ENCODE measurements at places on chromosomes 1 and 21.

GRCh38 chr1:181817091-181817490 is 244.4 kb downstream of the ZNF648 start:
- DNase-seq: no peak

DNA sequence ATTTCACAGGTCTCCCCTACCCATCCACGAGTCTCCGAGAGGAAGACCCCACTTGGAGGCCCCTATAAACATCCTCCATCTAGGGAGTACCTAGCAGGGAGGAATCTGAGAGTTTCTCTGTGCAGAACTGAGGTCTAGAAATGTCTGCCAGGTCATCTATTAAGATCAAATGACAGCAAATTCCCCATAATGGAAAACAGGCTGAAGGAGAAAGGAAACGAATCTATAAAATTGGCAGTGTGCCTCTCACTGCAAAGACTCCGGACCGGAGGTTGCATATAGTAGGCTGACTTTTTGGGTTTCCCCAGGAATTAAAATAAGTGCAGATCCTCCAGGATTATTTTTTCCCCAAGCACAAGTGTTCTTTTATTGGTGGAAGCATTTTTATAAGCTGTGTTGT is 57.7 kb downstream of the NMNAT2 start:
- no peak for DNase-seq

DNA sequence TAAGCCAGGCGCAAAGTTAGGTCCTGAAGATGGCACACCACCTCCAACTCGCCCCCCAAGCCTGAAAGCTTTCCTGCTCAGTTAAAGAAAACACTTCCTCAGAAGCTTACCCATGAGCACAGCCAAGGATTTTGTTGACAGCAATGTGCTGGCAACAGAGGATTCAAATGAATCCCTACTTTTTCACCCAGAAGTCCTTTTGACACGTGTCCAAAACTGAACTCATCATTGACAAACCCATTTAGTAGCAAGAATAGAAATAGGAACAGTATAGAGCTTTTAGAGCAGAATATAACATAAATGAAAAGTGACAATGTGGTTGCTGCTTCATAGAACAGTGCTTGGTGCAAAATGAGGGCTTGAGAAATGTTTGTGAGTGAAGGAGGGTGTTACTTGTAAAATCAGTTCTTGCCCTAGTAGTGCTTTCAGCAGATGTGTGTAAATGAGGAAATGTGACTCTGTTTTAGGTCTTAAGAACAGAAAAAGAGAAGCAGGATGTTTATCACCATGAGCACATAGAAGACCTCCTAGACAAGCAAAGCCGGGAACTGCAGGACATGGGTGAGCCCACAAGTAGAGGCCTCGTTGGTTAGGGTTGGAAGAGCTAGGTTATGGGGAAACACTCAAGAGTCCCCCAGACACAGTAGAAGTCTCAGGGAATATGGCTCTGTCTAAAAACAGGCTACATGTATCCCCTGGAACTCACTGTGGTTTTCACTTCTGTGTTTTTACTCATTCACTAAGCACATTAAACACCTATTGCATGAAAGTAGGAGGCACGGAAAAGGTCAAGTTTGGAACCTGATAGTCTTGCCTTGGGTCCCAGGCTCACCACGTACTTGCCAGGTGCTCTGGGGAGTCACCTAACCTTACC is 48.6 kb upstream of the TMEM125 start:
- no peak for DNase-seq

GRCh38 chr1:171912509-171913175 is 71.3 kb downstream of the DNM3 start:
- DNase-seq: no peak

DNA sequence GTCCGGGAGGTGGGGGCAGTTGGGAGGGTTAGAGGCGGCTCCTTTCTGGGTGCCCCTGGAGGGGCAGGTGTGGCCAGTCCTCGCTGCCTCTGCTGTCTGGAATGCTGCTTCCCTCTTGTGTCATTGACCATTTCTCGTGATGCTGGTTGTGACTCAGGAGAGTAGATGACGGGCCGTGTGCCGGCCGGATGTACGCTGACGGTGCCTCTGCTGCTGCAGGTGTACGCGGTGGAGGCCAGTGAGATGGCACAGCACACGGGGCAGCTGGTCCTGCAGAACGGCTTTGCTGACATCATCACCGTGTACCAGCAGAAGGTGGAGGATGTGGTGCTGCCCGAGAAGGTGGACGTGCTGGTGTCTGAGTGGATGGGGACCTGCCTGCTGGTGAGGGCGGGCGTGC is 13.9 kb downstream of the PRMT2 start:
- no peak for DNase-seq

GRCh38 chr1:175470591-175470990 is 272.8 kb downstream of the TNR start:
- no peak for DNase-seq

GRCh38 chr21:25640202-25640942 is 1.3 kb downstream of the JAM2 start:
- DNase-seq: peak; percentile 55

GRCh38 chr1:92949937-92950817 is 11.1 kb downstream of the DIPK1A start:
- DNase-seq: no peak

DNA sequence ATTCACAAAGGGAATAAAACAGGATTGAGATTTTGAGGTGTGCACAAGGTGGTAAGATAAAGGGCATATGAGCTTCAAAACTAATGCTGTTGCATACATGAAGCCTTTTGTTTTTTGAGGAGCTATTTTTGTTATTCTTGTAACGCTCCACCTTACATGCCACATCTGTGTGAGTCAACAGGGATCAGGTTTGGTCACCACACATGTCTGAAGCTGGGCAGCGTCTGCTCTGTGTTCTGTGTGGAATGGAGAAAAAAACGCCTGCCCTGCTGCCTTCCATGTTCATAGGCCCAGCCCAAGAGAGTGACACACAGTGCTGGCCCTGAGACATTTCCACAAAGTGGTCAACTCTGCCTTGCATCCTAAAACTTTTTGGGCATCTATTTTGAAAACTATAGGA is 67.7 kb downstream of the MPZL1 start:
- DNase-seq: no peak

- no peak for DNase-seq
Measured at GRCh38 chr1:16183179-16183578, 27.3 kb upstream of the EPHA2 start.

DNA sequence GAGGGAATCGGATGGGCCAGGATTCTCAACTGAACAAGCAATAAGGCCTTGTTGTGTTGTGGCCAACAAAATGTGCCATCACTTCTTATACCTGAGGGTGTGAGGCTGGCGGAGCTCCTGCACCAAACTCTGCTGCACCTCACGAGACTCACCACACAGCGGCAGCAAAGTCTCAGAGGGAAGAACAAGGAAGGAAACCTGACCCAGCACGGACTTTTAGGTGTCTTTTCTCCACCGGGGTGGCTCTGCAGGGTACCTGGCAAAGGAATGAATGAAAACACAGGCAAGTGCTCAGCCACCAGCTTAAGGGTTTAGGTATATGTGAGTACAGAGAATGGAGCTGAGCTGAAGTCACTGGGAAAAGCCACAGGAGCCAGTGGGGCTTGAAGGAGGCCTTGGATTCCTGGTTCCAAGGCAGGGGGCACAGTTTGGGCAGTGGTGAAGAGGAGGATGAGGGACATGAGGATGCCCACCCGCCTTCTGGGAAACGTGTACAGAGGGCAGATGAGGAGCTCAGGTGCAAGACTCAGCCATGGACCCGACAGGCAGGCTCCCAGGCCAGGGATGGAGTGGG is 31.1 kb upstream of the HSD3B1 start:
- DNase-seq: peak; percentile 88

DNA sequence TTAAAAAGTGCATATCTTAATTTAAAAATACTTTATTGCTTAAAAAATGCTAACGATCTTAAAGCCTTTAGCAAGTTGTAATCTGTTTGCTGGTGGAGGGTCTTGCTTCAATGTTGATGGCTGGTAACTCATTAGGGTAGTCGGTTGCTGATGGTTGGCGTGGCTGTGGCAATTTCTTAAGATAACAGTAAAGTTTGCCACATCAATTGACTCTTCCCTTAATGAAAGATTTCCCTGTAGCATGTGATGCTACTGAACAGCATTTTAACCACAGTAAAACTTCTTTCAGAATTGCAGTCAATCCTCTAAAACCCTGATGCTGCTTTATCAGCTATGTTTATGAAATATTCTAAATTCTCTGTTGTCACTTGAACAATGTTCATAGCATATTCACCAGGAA is 6.8 kb upstream of the SAMD13 start:
- no peak for DNase-seq

- no peak for DNase-seq
Measured at GRCh38 chr21:26840201-26840600, 5.0 kb downstream of the ADAMTS1 start.

DNA sequence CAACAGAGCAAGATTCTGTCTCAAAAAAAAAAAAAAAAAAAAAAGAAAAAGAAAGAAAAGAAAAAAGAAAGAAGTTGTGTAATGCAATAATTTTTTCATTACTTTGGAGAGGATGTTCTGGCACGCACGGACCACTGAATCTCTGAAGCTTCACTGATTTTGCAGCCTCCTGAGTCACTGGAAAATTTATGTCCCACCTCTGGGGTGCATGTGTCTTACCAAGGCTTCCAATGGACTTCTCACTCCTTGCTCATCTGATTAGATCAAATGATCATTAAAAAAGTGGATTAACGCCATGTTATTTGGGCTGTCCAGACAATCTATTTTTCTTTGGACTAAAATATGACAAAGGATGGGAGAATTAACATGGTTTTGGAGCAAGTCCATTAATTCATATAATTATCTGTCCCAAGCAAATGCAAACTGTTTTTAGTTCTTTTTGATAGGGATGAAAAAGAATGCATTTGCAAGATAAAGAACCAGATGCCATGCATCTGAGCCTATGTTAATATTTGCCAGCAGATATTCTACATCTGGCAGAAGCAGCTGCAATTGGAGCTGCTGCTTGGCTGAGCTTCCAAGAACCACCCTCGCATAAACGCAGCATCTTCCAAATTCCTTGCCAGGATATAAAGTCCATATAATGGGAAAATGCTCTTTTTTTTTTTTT is 10.1 kb upstream of the MAP1LC3C start:
- no peak for DNase-seq

DNA sequence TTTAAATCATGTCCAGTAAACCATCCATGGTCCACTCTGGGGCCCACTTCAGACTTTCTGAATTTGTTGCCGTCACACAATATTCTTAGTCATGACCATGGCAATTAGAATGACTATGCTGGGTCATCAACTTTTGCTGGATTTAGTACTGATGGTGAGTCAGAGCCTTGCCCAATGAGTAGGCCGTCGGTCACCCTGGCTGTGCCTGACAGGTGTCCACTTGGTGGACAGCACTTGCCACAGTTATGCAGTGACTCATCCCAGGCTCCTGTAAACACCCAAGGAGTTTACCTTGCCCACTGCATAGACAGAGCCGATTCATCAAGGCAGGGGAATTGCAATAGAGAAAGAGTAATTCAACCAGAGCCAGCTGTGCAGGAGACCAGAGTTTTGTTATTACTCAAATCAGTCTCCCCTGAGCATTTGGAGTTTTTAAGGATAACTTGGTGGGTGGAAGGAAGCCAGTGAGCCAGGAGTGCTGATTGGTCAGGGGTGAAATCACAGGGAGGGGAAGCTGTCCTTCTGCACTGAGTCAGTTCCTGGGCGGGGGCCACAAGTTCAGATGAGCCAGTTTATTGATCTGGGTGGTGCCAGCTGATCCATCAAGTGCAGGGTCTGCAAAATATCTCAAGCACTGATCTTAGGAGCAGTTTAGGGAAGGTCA is 333.8 kb downstream of the PTPRU start:
- DNase-seq: no peak

- DNase-seq: peak; percentile 66
Measured at GRCh38 chr1:201648907-201649721, 110.2 kb downstream of the NAV1 start.

DNA sequence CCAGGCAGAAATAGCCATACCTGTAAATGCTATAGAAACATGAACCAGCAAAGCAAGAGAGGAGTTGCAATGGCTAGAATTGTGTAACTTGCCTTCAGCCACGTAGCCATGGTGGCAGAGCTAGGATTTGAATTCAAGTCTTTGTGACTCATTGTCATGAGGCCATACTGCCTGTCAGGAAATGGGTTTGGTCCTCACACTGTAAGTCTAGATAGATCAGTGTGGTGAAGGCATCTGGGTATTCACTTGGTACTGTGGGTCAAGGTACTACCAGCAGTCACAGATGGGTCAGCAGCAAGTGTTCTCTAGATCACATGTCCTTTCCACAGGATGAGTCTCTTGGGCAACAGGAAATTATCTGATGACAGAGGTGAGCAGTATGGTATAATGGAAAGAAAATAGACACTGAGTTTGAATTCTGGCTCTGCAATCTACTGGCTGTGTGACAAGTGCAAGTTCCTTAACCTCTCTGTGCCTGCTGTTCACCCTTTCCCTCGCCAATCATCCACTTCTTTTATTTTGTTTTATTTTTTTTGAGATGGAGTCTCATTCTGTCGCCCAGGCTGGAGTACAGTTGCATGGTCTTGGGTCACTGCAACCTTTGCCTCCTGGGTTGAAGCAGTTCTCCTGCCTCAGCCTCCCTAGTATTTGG is 36.9 kb downstream of the FGGY start:
- DNase-seq: no peak

GRCh38 chr21:29133796-29134195 is 3.4 kb downstream of the MAP3K7CL start:
- no peak for DNase-seq

- no peak for DNase-seq
Measured at GRCh38 chr1:151720125-151720524, 1.2 kb upstream of the RIIAD1 start.

DNA sequence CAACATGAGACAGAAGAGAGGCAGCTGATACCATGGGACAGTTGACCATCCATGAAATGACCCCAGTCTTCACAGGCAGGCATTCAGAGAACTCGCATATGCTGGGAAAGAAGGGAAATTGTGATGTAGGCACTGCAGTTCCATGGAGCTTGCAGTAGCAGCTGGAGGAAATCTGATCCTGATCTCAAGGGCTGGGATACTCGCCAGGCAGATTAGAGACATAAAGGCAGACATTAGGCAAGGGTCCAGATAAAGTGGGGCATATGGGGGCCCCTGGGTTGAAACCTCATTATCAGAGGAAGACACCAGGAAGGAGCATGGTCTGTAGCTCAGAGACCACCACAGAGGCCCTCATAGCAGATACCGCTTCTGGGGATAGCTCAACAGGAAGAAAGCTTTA is 48.7 kb upstream of the TNR start:
- DNase-seq: no peak

- DNase-seq: no peak
Measured at GRCh38 chr1:231190456-231190855, 28.6 kb downstream of the TRIM67 start.

GRCh38 chr1:203244776-203245175 is 15.3 kb upstream of the CHIT1 start:
- no peak for DNase-seq

GRCh38 chr1:160620942-160621632 is 25.8 kb downstream of the SLAMF1 start:
- DNase-seq: no peak

- DNase-seq: no peak
Measured at GRCh38 chr1:106526650-106527049, 529.8 kb upstream of the PRMT6 start.

DNA sequence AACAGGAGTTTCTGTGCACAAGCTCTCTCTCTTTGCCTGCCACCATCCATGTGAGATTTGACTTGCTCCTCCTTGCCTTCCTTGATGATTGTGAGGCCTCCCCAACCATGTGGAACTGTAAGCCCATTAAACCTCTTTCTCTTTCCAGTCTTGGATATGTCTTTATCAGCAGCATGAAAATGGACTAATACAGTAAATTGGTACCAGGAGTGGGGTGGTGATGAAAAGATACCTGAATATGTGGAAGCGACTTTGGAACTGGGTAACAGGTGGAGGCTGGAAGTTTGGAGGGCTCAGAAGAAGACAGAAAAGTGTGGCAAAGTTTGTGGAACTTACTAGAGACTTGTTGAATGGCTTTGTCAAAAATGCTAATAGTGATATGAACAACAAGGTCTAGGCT is 69.1 kb upstream of the VANGL1 start:
- DNase-seq: no peak

All from WTC11 (cell line).